Left kidney (tissue), 8 donors: ENCODE measurements at places on chromosomes 13 and 19. TPM values are rescaled to one million over a fixed set of nuclear protein-coding genes. Genes with fewer than 3 reads are reported as not detected.

Gene PRR22
- polyA plus RNA-seq: 2.8 TPM

GRCh38 chr13:55214841-55215345, 1925.8 kb upstream of the PRR20A start:
- DNase-seq: no peak

Gene CCL25
- 0.15 TPM for polyA plus RNA-seq

Gene SGCG
- 4.2 TPM for polyA plus RNA-seq

Gene SBK3
- polyA plus RNA-seq: 0.58 TPM

Gene ZNF71
- polyA plus RNA-seq: 7.8 TPM

GRCh38 chr13:93624311-93624777, 397.7 kb downstream of the GPC6 start:
- DNase-seq: no peak

- DNase-seq: no peak
Observed at GRCh38 chr13:27280009-27280656, 9.5 kb downstream of the RASL11A start.

Gene TMEM221
- 2.9 TPM for polyA plus RNA-seq

DNA sequence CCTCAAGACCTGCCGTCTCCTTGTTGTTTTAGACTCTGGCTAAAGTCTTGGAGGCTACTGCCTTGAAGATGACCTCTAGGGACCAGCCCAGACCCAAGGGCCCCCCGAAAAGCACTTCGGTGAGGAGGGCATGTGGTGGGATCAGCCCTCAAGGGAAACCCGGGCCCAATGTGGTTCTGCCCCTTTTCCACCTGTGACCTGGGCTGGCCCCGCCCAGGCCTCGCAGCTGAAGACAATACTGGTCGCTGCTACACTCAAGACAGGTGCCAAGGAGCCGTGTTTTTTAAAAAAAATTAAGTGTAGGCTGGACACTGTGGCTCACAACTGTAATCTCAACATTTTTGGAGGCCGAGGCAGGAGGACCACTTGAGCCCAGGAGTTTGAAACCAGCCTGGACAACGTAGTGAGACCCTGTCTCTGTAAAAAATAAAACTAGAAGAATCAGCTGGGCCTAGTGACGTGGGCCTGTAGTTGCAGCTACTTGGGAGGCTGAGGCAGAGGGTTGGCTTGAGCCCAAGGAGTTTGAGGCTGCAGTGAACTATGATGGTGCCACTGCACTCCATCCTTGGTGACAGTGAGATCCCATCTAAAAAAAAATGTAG, 903 bp downstream of the TLE6 start:
- DNase-seq: no peak

GRCh38 chr13:32248801-32249200, 66.4 kb downstream of the ZAR1L start:
- DNase-seq: no peak

Gene FAM216B
- not detected for polyA plus RNA-seq

DNA sequence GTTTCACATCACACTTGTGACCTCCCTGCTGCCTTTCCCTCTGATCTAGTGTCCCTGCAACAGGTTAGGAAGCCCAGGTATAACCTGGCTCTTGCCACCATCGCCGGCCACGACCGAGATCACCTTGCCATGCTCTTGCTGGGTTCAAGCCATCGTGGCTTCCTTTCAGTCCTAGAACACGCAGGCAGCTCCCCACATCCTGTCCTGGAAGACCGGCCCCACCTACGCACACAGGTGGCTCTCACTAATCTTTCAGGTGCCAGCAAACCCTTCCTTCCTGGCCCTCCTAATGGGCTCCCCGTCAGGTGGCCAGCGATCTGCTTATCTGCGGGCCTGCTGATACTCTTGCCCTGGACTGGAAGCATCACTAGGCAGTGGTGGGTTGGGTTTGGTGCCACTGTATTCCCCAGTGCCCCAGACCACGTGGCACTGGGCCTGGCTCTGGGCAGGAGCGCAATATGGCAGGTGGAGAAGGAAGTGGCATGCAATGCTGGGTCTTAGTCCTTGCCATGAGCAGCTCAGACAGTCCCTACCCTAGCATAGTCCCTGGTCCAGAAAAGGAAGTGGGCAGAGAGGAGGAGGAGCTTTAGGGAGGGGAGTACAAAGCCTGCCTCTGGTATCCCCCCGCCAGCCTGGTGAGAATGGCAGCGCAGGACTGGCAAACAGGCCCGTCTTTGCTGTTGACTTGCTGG, 11.8 kb downstream of the PPP1R37 start:
- DNase-seq: no peak

DNA sequence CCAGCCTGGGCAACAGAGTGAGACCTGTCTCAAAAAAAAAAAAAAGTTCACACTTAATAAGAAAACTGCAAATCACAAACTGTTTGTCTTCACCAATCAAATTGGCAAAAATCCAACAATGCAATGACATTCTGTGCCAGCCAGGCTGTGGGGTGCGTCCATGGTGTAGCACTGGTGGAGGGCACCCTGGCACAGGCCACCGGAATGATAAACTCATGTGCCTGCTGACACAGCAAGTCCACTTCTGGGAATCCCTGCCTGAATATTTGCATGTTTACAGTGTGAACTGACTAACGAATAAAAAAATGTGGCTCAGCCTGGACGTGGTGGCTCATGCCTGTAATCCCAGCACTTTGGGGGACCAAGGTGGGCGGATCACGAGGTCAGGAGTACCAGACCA, 1.6 kb upstream of the LRRC25 start:
- no peak for DNase-seq

DNA sequence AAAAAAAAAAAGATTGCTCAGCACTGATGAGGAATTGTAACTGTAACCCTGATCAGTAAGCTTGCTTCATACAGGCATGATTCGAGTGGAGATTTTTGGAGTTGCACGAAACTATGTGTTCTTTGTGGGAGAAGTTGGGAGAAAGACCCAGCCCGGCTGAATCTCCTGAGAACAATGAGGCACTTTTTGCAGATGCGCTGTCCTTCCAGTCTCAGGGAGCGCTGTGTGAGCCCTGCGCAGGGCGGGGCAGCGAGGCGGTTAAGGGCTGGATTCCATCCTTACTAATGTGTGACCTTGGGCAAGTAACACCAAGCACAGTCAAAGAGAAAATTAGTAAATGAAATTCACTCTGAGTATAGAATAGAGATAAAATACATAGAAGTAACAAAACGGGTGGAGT, 76.9 kb downstream of the SIPA1L3 start:
- no peak for DNase-seq

Gene FGF22
- 0.60 TPM for polyA plus RNA-seq

Gene CEACAM6
- polyA plus RNA-seq: not detected
